ENCODE measurements at places on chromosomes 3 and 15.

- DNase-seq: no peak
These were observed 662.0 kb downstream of the SQOR start for GRCh38 chr15:46296797-46297196.

GRCh38 chr15:69643476-69643875, 190.9 kb downstream of the RPLP1 start:
- DNase-seq: no peak

DNA sequence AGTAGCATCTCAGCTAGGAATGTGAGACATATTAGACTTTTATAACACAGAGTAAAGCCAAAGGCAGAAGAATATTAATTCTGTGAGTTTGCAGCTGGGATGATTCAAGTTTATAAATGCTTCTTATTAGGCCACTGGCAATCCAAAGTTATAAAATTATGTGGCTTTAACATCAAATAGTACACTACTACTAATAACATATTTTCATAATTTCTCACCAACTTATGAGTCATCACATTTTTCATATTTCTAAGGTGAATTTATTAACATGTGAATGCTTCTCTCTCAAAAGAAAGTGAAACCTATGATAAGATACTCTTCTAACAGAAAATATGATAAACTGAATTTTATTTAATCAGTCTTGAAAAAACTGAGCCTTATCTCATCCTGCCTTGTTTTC, 1348.2 kb upstream of the ALCAM start:
- no peak for DNase-seq

DNA sequence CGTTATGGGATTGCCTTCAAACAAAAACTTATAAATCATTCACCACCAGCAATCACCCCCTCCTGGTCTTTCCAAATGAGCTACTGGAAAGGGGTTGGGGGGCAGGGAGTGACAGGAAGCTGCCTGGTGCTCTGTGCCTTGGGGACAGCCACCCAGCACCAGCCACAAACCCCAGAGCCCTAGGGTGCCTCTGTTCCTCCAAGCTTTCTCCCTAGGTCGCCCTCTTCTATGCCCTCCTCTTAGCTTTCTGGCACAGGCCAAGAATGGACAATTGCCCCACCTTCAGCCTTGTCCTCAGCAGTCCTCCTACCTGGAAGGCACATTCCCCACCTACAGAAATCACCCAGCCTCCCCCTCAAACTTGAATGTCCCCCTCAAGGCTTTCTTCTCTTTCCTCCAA, 3.3 kb downstream of the OXTR start:
- DNase-seq: no peak

DNA sequence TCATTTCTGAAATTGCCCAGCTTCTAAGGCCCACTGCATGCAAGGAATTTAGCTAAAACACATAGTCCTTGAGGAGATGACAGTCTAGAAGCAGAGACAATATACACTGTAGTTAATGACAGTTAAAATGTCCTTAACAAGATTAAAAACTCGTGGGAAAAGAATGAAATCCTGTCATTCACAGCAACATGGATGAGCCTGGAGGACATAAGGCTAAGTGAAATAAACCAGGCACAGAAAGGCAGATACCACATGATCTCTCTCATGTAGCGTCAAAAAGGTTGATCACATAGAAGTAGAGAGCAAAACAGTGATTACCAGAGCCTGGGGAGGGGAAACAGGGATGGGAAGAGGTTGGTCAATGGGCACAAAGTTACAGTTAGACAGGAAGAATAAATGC, 36.3 kb upstream of the GOLGA8J start:
- no peak for DNase-seq

DNA sequence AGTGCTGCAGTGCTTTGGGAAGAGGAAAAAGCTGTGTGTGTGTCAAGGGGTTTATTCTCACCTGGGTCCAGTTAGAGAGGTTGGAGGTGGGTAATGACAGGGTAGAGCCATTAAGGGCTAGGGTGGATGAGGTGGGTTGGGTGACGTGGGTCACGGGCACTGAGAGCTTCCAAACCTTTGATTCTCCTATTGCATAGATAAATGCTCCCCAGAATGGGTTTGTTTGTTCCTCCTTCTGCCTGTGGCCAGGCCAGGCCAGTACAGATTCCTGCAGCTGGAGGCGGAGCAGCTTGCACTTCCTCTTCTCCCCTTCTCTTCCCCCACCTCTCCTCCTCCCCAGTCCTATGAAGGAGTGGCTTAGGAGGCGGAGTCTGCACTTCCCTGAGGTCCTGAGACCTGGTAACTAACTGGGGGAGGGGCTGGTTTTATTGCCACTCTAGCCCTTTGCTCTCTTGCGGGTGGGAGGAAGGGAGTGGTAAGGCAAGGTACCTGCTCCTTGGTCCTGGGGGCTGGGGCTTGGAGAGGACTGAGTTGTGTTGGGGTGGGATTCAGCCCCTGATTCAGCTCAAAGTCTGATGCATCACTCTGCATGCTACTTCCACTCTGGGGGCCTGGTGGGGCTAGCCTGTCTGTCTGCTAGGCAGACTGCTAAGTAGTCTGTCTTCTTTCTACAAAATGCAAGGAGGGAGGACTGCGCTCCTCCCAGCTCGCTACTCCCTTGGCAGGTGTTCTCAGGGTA, 3.5 kb downstream of the SPINT1 start:
- no peak for DNase-seq

DNA sequence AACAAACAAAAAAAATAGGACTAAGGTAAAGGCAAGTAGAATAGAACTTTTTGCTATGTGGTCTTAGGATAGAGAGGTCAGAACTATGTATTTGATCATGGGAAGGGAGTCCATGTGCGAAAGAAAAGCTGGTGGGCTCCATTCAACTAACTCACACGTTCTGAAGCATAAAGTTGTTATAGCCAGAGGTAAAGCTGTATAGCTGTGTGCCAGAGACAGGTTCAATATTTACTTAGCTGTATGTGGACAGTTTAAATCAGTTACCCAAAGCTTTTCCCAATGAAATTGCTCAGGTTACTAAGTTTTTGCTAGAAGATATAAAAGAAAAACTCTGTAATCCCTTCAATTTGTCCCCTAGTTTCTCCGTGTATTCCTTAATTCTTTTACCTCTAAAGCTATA, 37.8 kb downstream of the ADGRG7 start:
- DNase-seq: no peak

- DNase-seq: no peak
These were observed 183.1 kb downstream of the SHQ1 start for GRCh38 chr3:72665103-72665502.

- DNase-seq: no peak
These were observed 193.6 kb downstream of the EPHA3 start for GRCh38 chr3:89300981-89301380.

GRCh38 chr15:101600035-101600434, 52.1 kb downstream of the TM2D3 start:
- no peak for DNase-seq

- no peak for DNase-seq
These were observed 36.2 kb downstream of the HOMER2 start for GRCh38 chr15:82916161-82916952.

GRCh38 chr3:137264071-137264820, 306.5 kb downstream of the IL20RB start:
- DNase-seq: no peak

DNA sequence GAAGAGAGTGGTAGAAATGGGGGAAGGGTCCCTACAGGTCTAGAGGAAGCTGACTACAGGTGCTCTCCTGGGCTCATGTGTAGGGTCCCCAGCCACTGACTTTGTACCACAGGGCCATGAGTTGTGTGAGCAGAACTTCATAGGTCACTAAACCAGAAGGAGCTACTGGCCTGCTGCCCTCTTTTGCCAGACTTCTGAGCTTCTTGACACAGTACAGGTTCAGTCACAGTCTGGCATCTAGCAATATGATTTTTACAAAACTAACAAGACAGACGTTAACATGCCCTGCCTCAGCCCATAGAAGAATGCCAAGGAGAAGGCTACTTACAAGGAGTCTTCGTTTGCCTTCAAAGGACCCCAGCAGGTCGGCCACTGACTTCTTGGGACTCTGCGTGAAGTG, 3.2 kb downstream of the CCDC80 start:
- DNase-seq: no peak

- no peak for DNase-seq
These were observed 7.8 kb upstream of the VGLL4 start for GRCh38 chr3:11651477-11651876.

- DNase-seq: no peak
These were observed 57.7 kb upstream of the HES1 start for GRCh38 chr3:194078045-194078821.

DNA sequence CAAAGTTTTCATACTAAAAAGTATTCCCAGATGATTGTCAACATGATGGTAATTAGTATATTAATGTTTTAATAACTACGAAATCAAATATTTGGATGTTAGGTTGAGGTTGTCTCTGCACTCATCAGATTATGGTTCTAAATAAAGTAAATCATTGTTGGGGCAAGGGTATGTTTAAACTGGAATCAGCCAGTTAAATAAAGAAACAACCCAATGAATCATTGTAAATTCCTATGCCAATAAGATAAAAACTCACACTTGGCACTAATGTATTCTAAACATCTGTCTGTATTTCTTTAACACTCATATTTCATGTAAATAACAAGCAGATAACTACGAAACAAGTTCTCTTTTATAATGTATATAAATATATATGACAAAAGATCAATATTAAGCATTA, 92.7 kb downstream of the PEAK1 start:
- no peak for DNase-seq

Data from stimulated activated CD4-positive, alpha-beta T cell treated with anti-CD3 and anti-CD28 coated beads, TNF-alpha, amount 100 ng/mL, for 1 hour (primary cell).